ENCODE measurements at places on chromosomes 4 and X.

DNA sequence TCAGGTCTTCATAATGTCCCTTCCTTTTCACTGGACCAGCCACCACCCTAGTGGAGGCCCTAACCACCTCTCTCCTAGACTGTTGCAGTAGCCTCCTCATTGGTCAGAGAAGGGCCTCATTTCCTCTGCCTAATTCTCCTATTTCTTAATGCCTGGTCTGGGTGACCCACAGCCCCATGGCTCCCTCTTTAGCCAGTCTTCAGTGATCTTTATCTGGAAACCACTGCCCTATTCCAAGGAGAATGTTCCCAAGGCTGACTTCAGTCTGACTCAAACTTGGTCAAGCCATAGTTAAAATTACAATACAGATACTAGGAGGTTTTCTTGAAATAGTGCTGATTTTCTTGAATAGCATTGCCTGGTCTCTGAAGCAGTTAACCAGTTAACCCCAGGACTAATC lies 53.6 kb upstream of the PRPS1 start:
- no peak for DNase-seq

GRCh38 chr4:183806341-183806740 lies 98.8 kb upstream of the STOX2 start:
- no peak for DNase-seq

DNA sequence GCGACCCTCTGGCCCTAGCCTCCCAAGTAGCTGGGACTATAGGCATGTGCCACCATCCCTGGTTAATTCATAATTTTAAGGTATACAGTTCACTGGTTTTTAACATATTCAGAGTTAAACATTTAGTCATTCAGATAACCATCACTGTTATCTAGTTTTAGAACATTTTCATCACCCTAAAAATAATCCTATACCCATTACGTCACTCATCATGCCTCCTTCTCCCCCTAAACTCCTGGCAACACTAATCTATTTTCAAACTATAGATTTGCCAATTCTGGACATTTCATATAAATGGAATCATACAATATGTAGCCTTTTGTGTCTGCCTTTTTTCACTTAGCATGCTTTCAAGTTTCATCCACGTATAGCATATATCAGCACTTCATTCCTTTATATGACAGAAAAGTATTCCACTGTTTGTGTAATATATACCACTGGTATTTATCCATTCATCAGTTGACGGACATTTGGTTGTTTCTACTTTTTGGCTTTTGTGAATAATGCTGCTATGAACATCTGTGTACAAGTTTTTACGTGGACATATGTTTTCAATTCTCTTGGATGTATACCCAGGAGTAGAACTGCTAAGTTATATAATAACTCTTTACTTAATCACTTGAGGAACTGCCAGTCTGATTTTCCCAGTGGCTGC lies 32.0 kb upstream of the RPS3A start:
- DNase-seq = no peak

DNA sequence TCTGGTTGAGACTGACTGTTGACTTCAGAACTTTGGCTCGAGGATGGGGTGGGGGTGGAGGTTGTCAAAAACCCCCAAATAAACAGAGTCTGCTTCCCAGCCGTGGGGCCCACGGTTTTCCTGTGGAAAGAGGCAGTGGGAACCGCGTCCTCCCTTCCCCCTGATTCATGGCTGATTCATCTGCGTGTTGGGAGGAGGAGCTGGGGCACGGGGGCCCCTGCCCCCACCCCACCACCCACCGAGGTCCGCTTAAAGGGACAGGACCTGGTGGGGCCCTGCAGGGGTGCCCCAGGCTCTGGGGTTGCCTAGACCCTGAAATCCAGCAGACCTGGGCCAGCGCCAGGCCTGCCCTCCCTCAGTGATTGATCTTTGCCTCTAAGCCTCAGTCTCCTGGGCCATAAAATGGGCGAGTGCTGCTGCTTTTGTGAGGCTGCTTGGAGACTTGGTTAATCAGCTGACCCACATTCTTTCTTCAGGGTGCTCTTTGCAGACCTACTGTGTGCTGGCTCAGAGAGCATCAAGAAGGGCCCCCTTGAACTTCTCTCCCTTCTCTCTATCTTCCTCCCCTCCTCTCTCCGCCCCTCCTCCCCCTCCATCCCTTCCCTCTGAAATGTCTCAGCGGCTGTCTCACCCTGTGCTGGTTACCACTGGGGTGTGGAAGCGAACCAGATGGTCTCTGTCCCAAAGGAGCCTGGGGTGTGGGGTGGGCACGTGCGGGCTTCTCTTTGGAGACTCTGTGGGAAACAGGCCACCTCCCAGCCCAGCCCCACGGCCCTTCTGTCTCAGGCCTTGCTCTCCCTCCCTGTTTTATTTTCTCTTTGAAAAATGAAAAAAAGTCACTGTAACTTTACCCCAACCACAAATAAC lies 9.1 kb downstream of the HTRA3 start:
- DNase-seq = no peak

DNA sequence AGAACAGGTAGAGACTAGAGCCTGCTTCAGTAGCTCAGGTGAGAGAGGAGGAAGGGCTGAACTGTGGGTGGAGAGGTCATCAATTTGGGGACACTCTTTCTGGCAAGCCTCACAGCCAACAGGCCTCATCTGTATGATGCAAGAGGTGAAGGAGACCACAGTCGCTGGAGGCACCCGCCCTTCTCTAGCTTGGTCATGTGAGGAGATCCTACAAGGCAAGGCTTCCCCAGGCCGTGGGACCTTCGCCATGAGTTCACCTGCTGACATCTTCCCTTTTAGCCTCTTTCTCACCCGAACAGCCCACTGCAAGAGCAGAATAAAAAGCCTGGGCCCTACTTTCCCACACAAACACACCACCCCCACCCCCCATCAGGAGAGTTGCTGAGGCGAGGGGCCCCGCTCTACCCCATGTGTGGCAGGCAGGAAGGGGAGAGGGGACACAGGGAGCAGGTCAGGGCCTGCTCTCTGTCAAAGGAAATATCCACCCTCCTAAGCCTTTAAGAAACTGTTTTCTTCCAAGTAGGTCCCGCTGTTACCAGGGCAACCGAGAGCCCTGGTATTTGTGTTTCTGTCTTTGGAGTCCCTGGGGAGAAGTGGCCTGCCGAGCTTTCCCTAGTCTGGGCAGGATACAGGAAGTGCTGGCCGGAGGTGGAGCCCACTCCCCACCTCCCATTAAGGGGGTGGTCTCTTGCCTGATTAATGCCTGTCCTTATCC lies 8.1 kb downstream of the RTL5 start:
- DNase-seq = no peak

GRCh38 chr4:125464146-125464545 lies 149.4 kb downstream of the FAT4 start:
- DNase-seq = no peak

GRCh38 chrX:109954333-109954732 lies 48.6 kb upstream of the TMEM164 start:
- DNase-seq = no peak

DNA sequence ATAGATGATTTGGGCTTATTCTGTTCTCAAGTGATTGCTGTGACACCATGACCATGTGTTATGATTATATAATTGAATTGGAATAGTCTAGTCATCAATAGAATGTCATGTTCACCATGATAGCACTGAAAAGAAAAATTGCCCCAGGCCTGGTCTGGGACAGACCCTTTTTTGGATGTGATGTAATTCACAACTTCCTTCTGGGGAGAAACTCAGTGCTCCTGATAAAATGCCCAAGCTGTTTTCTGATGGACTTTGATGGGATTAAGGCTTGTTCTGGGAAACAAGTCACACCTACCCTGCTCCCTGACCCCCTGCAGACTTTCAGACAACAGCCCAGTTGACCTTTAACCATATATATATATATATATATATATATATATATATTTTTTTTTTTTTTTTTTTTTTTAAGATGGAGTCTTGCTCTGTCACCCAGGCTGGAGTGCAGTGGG lies 65.3 kb downstream of the RHOH start:
- DNase-seq = no peak

- no peak for DNase-seq
These were observed 25.4 kb downstream of the SOWAHB start for GRCh38 chr4:76872556-76872955.

DNA sequence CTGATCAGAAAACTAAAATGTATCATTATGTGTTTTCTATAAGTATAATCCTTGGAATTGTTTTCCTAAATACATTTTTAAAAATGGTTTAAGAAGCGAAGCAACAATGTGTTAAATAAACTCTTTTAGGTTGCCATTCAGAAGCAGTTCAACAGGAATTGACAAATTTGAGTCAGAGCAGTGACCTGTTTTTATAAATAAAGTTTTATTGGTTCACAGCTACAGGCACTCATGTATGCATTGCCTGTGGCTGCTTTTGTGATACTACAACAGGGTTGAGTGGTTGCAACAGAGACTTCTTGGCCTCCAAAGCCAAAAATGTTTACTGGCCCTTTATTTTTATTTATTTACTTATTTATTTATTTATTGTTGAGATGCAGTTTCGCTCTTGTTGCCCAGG lies 99.5 kb downstream of the FRMPD4 start:
- no peak for DNase-seq

GRCh38 chrX:13387666-13388494 lies 68.0 kb upstream of the ATXN3L start:
- no peak for DNase-seq

DNA sequence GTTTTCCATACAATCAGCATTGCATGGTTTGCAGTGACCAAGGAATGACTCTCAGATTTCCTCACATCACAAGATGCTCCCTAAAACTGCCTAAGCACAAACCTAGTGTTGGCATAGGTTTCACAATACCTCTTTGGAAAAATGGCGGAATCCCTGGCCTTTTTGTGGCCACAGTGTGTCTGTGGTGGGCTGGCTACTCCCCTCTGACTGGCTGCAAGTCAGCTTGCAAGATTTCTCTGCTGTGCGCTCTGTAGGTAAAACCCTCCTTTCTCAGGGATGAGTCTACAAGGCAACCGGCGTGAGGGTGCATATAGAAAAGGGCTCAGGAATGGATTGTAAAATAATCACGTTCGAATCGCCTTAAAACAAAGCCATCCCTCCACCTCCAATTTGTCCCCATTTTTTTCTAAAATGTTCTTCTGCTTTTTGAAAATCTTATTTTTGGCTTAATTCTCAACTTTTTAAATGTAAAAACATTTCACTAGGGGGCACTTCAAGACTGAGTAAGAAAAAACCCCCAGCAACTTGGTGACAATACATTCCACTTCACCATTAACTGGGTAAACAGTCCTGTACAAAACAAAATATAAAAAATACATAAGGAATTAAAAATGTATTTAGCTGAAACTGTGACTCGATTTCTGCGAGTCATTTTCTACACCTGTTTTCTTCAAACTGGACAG lies 235.6 kb downstream of the STIM2 start:
- DNase-seq = no peak

- no peak for DNase-seq
These were observed 17.8 kb downstream of the JADE1 start for GRCh38 chr4:128827296-128827695.

DNA sequence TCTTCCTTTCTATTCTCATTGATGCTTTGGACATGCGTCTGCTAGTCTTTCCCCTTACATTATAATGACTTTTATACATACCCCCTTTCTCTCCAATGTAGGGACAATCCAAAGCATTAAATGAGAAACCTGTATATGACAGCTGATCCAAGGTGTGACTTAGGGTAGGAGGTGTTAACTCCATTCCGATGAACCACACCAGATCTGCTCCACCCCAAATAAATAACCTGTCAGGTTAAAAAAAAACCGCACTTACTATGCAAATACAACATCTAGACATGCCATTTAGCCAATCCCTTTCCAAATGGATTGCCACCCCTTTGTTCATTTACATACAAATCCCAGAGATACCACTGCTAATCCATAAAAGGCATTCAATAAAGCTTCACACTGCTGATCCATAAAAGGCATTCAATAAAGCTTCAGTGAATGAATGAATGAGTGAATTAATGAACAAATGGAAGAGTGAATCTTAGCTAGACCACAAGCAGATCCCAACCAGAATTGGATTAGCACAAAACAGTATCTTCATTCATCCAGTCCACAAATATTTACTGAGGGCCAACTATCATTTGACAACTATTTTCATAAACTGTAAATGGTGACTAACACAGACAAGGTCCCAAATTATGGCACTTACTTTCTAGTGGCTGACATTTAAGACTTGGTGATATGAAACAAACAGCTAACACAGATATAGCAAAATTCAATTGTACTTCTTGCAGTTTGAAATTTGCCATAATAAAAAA lies 158.9 kb upstream of the MAP3K15 start:
- no peak for DNase-seq

GRCh38 chrX:47501226-47502074 lies 18.4 kb upstream of the ZNF41 start:
- no peak for DNase-seq

GRCh38 chr4:1771555-1772305 lies 21.4 kb upstream of the FGFR3 start:
- no peak for DNase-seq

DNA sequence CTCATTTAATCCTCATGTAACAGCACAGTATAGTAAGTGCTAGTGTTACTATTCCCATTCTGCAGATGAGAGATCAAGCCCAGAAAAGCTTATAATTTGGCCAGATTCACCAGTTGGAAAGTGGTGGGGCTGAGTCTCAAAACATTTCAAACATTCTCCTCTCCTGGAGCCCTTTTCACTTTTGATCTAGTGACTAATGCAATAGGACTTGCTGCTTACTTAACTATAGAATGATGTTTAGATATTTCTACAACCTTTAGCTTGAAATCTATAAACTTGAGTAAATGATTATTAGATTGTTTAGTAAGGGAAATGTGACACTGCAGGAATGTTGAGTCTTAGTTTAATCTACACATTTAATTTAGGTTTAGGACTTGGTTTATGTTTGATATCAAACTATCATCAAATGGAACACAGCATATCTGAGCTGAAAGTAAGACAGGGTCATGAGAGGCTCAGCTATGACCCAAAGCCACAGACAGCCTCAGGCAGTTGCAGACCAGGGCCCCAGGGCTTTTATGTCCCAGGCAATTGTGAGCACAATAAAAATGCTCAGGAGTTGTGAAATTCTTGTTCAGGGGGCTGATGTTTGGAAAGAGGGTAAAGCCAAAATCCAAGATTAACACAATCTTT lies 199.5 kb upstream of the HS3ST1 start:
- no peak for DNase-seq

- DNase-seq = no peak
These were observed 2.5 kb upstream of the EFNB1 start for GRCh38 chrX:68826113-68826980.

- DNase-seq = no peak
These were observed 4.8 kb downstream of the AREG start for GRCh38 chr4:74449571-74450297.

DNA sequence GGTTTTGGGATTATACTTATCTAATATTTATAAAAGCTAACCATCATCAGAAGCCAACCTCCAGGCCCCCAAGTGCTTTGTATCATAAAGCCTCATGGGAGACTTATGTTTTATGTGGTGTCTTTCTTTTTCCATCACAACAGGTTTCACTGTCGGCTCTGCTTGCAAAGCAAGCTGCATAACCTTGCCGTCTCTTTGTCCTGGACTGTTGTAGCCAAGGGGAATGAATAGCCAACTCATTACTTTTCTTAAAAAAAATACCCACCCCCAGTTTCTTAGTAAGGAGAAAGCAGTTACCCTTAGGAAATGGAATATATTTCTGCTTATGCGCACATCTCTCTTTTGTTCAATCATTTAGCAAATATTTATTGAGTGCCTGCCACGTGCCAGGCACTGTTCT lies 40.7 kb downstream of the FAM184B start:
- no peak for DNase-seq

Data from thymus (tissue), 14 donors.